ENCODE measurements at places on chromosomes 3 and 15.

DNA sequence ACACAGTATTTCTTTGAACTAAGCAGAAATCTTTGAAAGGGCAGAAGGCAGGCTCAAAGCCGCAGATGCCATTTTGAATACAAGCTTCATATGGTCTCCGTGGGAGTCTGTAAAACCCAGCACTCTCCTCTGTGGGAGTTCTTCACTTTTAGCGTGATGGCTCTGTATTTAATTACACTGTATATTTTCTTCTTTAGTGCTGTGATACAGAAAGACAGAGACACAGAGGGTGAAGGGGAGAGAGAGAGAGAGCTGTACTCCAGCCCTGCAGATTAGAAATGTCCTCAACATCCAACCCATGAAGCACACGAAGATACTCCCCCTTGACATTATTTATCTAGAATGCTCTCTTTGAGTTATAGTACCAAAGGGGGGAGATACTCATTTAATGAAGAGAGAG is 752.6 kb upstream of the NR2F2 start:
- DNase-seq: no peak

DNA sequence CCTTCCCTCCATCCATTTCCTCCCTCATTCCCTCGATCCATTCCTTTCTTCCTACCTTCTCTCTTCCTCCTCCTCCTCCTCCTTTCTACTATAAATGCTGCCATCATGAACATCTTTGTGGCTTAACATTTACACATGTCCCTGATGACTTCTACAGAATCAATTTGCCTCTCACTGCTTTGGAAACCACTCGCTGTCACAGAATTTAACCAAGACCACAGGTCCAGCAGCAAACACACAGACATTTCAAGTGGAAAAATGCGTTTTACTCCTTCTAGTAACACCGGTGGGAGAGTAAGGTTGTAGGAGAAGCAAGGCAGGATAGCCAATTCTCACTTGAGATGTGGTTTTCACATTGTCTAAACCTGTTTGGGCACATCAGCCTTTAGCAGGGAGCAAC is 101.4 kb upstream of the LRIG1 start:
- no peak for DNase-seq

DNA sequence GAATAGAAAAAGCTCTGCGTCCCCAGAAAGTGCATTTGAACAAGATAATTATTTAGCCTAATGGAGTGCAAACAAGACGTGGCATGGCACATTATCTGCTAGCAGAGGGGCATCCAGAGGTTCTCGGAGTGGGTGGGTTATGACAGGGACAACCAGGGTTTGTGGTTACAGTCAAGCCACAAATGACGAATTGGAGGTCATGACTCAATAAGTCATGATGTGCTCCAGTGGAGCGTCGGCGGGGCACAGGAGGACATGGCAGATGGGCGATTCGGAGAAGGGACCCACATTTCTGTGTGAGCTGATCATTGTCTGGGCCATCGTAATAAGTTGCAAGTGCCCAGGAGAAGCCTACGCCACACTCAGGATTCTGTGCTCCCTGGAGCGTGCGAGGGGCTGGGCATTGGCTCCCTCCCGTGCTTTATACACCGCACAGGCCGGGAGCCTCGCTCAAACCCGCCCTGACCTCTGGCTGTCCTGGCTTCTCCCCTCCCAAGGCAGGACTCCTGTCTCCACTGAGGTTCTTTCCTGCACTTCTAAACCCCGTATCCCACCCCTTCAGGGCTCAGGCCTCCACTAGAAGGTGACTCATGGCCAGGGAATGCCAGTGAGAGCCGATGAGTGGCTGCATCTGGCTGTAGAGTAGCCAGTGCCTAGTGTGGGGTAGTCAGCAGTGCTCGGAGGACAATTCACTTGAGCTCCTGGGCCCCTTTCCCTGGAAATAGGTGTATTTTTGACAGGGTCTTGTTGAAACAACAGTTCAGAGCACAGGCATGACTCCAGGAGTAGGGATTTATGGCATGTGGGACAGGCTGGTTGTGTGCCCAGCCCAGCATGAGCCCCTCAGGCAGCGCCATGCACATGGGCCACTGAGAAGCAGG is 67.4 kb downstream of the GRIP2 start:
- peak; percentile 63 for DNase-seq

DNA sequence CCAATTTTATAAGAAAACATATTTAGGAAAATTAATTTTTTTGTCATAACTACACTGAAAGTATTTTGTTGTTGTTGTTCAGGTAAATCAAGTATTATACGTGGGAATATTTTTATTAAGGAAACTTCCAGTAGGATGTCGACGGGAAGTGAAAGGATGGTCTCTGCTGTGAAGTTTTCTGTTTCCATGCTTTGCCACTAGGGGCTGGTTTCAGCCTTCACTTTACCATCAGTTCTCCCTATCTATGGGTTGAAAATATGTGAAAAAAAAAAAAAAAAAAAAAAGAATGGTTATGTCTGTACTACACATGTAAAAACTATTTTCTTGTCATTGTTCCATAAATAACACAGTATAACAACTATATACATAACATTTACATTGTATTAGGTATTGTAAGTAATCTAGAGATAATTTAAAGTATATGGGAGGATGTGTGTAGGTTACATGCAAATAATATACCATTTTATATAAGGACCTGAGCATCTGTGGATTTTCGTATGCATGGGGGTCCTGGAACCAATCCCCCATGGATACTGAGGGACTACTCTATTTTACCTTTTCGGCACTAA is 136.7 kb downstream of the SMAD6 start:
- no peak for DNase-seq

GRCh38 chr15:98712845-98713584 is 64.7 kb downstream of the IGF1R start:
- DNase-seq: no peak

DNA sequence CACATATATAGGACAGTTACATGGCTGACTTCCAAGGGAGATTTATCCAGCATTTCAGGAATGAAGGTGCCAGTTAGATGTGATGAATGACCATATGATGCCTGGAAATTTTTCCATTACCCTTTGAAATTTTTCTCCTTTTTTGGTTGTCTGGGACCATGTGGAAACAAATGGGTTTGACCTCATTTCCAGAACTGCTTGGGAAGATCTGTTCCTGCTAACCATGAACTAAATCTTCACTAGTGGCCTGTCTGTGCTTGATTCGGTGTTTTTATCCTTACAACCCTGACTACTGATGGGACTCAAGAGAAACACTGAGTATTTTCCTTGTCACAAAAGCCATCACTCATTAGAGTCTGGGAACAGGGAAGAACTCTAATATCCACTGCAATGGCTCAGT is 409.4 kb downstream of the PDCD6IP start:
- no peak for DNase-seq

- no peak for DNase-seq
Measured at GRCh38 chr15:100167884-100168375, 173.8 kb downstream of the ADAMTS17 start.

- no peak for DNase-seq
Measured at GRCh38 chr3:13068269-13069010, 4.8 kb downstream of the IQSEC1 start.

DNA sequence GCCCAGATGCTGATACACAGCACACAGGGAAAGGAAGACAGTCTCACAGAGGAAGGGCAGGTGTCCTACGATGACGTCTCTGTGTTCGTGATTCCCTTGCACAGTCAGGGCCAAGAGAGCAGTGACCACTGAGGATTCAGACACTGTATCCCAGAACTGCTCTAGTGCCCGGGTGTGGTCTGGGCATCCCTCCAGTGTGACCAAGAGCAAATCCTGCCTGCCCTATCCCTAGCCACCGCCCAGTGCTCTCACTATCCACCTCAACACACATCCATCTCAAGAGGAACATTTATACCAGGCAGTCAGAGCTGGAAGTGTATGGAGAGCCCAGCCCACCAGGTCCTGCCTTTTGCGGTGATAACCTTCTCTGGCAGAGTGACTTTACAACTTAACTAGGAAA is 4.1 kb downstream of the PPM1M start:
- DNase-seq: no peak

- DNase-seq: no peak
Measured at GRCh38 chr15:95839367-95839782, 491.1 kb upstream of the NR2F2 start.

DNA sequence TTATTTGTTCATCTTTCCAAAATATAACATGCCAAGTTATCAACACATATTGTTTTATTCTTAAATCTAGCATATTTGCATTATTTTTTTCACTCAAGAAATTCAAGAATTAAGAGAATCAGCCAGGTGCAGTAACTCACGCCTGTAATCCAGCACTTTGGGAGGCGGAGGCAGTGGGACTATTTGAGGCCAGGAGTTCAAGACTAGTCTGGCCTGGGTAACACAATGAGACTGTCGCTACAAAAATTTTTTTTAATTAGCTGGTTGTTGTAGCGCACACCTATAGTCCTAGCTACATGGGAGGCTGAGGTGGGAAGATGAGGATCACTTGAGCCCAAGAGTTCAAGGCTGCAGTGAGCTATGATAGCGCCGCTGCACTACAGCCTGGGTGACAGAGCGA is 10.5 kb downstream of the DCUN1D1 start:
- no peak for DNase-seq

- DNase-seq: no peak
Measured at GRCh38 chr3:14522768-14523167, 17.4 kb downstream of the GRIP2 start.

DNA sequence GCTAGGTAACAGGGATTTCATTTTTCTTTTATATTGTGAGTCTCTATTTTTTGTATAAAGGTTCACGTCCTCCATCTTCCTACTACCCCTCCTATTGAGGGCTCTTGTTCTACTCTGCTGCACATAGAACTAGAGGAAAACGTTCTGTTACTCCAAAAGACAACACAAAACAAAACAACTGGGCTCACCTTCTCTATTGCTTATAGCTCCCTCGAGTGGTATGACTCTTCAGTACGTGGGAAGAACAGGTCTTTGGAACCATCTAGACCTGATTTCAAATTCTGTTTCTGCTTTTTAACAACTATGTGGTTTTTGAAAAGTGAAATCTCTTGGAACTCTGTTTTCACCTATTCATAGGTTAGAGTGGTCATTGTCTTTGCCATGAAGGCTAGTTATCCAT is 515.3 kb downstream of the SOX2 start:
- DNase-seq: no peak

GRCh38 chr15:99974246-99974645 is 241.0 kb upstream of the LYSMD4 start:
- DNase-seq: no peak

DNA sequence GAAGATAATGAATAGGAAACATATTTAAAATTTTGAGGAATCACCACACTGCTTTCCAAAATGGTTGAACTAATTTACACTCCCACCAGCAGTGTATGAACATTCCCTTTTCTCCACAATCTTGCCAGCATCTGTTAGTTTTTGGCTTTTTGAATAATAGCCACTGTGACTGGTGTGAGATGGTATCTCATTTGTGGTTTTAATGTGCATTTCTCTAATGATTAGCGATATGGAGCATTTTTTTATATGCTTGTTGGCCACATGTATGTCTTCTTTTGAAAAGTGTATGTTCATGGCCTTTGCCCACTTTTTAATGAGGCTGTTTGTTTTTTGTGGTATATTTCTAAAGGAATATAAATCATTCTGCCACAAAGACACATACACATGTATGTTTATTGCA is 166.3 kb downstream of the NECTIN3 start:
- DNase-seq: no peak

- no peak for DNase-seq
Measured at GRCh38 chr3:140557476-140557875, 120.4 kb upstream of the TRIM42 start.

- no peak for DNase-seq
Measured at GRCh38 chr15:71748293-71748718, 62.0 kb upstream of the NR2E3 start.

DNA sequence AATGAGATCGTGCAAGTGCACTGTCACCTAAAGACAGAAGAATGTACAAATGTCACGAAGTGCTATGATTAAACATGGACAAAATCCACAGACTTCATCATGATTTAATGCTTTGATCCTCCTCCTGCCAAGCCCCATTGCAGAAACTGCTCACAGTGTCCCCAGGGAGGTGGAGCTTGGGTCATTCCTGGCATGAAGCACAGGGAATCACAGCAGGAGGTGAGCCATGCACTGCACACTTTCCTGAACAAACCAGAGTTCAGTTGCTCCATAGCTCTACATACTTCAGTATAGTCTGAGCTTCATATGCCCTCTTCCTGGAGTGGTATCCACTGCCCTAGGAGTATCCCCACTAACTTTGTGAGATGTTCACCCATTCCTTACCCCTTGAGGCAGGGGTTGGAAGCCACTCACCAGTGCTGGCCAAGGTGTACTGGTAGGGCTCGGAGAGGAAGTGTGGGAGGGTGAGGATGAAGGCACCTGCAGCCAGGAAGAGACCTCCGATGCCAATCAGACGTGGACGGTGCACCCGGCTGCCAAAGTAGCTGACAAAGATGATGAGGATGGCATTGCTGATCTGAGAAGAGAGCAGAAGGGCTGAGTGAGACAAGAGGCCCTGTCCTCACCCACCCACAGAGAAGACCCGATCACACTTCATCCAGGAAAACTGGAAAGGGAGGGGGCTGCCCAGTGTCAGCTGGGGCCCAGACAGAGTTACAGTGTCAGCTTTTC is 56.3 kb downstream of the SLCO2A1 start:
- DNase-seq: no peak

DNA sequence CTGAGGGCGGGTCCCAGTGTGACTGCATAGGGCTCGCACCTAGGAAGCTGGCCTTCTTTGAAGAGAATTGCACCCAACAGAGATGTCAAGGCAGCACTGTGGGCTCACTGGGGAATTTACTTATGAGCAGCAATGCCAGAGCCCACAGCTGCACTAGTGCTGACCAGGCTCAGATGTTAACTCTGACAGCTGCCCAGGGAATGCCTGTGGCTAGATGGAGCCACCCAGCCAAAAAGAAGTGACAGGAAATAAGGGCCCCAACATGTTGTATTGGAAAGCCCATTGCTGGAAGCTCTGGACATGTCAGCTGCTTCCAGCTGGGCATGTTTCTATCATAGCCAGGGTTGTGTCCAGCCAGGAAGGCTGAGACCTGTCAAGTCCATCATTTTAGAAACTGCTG is 90.9 kb upstream of the ZNF280D start:
- DNase-seq: no peak

DNA sequence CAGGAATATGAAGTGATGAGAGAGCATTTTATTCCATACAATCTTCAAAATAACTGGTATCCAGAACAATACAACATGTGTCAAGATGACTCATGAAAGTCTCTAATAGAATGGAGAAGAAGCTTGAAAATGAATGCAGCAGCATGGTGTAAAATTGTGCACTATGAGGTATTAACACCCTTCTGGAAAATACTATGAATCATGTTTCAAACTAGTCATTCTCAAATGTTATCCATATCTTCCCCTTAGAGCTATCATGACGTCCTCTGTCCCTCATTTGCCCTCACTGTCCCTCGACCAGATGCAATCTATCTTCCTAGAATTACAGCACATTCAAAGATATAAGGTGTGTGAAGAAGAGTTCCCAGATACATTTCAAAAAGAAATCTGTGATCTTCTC is 198.2 kb downstream of the NECTIN3 start:
- no peak for DNase-seq

GRCh38 chr15:41942886-41943285 is 29.5 kb downstream of the EHD4 start:
- no peak for DNase-seq

DNA sequence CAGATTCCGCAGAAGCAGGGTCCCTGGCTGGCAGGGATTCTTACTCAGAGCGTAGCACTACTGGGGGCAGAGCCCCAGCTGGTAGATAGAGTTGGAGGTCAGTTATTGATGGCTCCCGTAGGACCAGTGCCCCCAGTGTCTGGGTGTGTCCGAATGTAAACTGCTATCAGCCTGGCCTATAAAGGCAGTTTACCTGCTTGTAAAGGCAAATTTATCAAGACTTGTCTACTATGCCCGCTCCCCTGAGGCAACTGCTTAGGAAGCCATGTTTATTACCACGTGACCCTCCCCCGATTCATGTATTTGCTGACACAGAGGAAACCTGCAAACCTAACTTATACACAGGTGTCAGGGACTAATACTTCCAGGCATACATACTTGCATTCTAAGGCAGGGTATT is 607 bp upstream of the PPP1R14D start:
- no peak for DNase-seq

Data from NT2/D1 (cell line).